ENCODE measurements at places on chromosomes 4 and X.

DNA sequence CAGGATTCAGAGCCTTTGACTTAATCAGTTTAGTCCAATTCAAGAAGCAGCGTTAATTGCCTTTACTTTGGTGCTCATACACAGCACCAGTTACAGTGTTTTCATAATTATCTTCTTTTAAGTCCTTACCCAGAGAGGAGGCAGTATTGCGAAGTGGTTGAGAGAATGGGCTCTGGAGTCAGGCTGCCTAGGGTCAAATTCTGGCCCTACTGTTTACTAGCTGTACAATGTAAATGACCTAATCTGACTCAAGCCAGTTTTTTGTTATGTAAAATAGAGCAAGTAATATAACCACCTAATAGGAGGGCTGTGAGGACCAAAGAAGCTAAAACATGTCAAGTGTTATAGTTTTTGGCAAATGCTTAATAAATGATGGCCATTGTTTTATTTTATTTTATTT is 27.6 kb downstream of the WDR44 start:
- DNase-seq, result no peak

- no peak for DNase-seq
Measured at GRCh38 chr4:6886886-6887285, 22.7 kb upstream of the TBC1D14 start.

DNA sequence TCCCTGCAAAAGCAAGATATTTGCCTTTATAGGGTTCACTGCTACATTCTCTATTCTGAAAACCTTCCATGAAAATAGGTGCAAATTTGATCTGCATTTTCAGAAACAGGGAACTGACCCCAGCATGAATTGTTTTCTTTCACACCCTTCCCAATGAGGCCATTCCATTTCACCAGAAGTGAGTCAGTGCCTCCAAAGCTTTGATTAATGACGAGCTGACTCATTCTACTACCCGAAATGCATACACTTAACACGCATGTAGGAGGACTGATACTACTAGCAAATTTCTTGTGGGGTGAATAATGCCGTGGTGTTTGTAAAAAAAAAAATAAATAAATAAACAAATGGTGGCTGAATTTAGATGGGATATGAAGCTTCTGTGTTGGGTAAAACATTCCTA is 146.9 kb upstream of the FGF13 start:
- peak; percentile 35 for DNase-seq

- DNase-seq, result no peak
Measured at GRCh38 chr4:150411520-150411919, 170.4 kb upstream of the MAB21L2 start.

DNA sequence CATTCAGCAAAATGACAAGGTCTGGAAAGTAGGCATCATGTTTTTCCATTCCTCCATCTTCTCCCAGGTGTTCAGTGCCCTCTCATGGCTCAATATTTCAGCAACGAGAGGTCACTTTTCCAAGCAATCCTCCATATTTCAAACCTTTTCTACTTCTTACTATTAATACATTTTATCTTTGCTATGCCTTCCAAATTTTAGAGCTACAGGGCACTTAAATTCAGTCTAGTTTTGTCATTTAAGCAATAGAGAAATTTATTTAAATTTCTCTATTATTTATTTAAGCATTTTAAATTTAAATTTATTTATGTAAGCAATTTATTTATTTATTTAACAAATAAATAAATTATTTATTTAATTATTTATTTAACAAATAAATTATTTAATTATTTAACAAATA is 305.1 kb upstream of the ANXA10 start:
- DNase-seq, result no peak

GRCh38 chrX:21986596-21986995 is 45.5 kb upstream of the PHEX start:
- peak; percentile 3 for DNase-seq

DNA sequence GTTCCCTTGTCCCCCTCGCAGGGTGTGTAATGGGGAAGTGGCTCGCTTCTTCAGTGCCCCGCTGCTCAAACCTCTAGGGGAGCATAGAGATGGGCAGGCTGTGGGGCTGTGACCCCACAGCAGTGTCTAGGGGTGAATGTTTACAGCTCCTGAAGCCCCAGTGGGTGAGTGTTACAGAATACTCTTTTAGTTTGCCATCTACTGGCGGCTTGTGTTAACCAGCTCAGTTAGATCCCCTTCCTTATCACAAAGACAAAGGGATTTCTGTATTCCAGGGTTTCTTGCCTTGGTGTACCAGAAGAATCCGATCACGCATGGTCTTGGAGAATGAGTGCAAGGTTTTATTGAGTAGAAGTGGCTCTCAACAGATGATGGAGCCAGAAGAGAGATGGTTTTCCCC is 108.1 kb upstream of the IQCM start:
- no peak for DNase-seq

DNA sequence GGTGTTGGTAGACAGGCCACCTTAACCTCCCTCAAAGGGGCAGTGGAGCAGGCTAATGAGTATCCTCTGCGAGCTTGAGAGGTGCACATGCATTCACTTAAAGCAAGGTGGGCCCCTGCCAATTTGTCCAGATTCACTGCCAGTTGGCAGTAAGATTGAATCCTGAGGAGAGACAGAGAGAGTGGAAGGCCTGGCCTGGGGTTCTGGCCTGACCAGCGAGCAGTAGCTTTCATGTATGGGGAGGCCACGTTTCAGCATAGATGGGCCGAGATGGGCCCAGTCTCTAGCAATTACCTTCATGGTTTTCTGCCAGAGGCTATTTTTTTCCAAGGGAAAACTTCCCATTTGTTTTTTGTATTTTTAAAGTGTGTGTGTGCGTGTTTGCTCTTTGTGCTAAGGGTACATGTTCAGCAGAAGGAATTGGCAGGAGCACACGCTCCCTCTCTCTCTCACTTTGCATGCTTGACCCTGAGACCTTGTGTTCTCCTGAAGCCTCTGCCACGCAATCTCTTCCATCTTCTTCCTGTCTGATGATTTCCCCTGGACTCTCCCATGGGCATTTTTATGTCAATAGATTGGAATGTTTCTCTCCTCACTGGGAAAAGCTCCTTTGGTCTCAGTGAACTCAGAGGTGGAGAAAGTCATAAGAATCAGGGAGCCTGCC is 215.8 kb upstream of the SFRP2 start:
- peak; percentile 80 for DNase-seq

DNA sequence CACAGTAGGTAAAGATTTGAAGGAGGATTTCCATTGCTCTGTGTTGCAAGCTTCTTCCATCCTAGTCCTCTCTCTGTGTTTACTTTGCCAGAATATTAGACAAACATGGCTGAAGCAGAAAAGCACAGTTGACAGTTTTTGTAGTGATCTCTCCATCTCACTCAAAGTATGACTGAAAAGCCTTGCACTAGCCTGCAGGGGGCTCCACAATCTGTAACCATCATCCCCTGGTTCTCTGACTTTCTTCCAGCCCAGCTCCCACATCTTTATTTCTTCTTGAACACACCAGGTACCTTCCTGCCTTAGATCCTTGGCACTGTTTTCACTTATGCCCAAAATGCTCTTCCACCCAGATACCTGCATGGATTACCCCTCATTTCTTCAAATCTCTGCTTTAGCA is 34.1 kb upstream of the HHIP start:
- no peak for DNase-seq

GRCh38 chr4:7156761-7157488 is 35.4 kb upstream of the SORCS2 start:
- no peak for DNase-seq

- no peak for DNase-seq
Measured at GRCh38 chr4:30182786-30183185, 537.4 kb upstream of the PCDH7 start.

- no peak for DNase-seq
Measured at GRCh38 chr4:7727749-7728148, 211.9 kb downstream of the AFAP1 start.

GRCh38 chrX:139881572-139881971 is 51.3 kb downstream of the ATP11C start:
- peak; percentile 47 for DNase-seq

- DNase-seq, result no peak
Measured at GRCh38 chr4:104492183-104492771, 2.4 kb downstream of the CXXC4 start.

DNA sequence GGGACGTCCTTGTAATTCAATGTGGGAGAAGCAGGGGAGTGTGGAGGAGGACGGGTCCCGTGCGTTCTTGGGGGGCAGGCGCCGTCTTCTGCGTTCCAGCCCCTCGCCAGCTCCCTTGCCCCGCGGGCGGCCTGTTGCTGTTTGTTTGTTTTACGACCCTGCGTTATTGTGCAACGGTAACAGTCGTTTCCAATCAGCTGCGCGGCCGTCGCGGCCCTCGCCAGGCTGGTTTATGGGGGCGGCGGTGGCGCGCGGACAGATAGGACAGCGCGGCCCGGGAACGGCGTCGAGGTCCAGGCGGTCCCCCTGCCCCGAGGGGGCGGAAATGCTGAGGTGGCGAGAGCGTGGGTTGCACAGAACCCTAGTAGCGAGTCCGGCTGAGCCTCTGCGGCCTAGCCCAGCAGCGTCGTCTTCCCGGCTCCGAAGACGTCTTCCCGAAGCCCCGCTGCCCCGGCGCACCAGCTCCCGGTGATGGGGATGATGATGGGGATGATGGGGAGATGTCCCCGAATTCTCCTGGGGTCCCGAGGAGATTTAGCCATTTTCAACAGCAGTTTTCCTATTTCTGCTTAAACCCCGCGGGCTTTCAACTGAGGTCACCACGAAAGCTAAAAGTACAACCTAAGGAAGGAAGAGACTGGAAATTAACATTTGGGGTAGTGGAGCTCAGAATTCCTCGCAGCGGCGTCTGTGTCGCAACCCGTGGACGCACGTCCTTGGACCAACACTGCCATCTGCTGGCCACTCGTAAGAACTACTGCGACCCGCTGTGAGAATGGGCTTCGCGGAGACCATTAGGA is 4.8 kb downstream of the PDGFRA start:
- DNase-seq, result no peak

DNA sequence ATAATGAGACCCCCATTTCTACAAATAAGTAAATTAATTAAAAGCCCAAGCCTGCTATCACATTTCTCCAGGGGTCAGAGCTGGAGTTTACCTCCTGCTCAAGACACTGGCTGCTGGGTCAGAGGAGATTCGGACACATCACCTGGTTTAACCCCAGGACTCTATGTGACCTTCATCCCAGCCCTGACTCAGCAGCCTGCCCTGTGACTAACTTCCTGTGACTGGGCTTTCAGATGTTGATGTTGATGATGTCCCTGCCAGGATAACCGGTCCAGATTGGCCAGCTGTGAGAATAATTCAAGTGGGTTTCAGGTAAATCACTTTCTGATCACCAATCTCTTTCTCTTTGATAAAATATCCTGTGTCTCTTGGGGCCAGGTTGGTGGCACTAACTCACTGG is 102.4 kb upstream of the MAML3 start:
- DNase-seq, result no peak

- no peak for DNase-seq
Measured at GRCh38 chrX:10174810-10175209, 18.0 kb downstream of the CLCN4 start.

DNA sequence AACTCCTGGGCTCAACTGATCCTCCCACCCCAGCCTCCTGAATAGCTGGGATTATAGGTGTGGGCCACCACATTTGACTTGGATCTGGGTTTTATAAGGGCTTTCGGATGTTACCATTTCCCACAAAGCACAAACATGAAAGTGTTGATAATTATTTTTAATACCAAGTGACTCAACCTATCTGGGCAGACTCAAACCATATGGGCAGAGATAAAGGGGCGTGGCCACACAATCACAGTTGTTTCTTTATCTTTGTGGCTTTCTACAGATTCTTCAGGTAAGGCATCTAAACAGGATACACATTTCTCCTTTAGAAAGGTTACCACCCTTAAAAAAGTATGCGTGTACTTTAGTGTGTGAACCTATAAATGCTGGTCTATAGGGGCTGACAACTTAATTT is 122.5 kb downstream of the ZNF827 start:
- DNase-seq, result no peak

DNA sequence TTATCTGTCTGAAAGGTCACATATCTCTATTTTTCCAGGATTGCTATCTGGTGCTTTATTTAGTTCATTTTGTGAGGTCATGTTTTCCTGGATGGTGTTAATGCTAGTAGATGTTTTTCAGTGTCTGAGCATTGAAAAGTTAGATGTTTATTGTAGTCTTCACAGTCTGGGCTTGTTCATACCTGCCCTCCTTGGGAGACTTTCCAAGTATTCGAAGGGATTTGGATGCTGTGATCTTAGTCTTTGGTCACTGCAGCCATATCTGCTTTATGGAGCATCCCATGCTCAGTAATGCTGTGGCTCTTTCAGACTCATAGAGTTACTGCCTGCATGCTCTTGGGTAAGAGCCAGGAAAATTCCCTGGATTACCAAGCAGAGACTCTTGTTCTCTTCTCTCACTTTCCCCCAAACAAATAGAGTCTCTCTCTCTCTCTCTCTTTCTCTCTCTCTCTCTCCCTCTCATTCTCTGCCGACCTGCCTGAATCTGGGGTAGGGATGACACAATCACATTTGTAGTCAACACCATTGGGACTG is 130.0 kb downstream of the AR start:
- DNase-seq, result no peak

DNA sequence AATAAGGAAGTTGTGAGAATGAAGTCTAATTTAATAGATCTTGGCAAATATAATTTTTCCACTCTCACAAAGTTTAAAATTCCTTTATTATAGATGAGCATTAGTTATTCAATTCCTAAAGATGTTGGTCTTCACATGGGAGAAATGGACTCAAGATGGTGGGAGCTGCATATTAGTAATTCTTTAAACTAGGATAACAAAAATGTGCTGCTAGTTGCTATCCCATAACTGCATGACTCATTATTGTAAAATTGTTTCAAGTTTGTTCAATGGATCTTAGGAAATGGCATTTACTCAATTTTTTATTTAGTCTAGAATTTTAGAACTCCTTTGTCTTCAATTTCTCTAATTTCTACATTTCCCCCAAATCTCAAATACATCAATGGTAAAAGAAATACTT is 155.8 kb downstream of the ATP10D start:
- no peak for DNase-seq

- DNase-seq, result no peak
Measured at GRCh38 chr4:53551958-53552357, 39.3 kb downstream of the LNX1 start.

GRCh38 chr4:813900-814299 is 12.0 kb downstream of the CPLX1 start:
- no peak for DNase-seq

DNA sequence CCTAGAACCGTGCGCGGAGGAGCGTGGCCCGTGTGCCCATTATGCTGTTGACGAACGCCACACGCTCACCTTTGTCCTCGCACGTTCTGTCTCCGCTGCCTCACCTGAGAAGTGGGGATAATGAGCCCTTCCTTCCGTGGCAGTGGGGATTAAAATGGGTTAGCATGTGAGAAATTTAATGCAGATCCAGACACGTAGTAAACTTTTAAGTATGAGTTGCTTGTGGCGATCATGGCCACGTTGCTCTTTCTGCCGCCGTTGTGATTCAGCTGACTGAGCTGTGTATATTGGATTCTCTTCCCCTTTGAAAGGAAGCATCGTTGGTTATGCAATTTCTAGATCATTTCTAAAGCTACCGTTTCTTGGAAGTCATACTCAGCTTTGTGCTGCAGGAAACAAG is 16.5 kb downstream of the TBC1D14 start:
- DNase-seq, result no peak

GRCh38 chrX:152037183-152037582 is 62.7 kb upstream of the GABRE start:
- no peak for DNase-seq
